ENCODE measurements at places on chromosomes 4 and X.

- no peak for DNase-seq
Observed at GRCh38 chrX:23883737-23884354, 23.9 kb downstream of the APOO start.

- peak; percentile 61 for DNase-seq
Observed at GRCh38 chr4:139083607-139083955, 68.0 kb downstream of the NOCT start.

GRCh38 chrX:42739258-42739657, 38.7 kb downstream of the PPP1R2C start:
- no peak for DNase-seq

DNA sequence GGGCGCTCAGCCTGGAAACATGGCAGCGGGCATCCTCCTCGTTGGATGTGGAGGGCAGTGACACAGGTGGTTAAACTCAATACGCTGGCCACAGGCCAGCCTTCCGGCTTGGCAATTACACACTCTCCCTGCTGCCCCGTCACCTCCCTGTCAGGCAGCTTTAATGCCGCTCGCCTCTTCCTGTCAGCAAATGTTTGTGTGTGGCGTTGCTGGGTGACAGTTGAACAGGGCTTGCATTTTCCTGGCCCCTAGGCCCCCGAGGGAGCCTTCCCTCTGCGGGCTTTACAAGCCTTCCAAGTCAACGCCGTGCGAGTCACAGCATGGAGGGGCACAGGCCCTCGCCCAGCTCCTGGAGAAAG, 620.0 kb downstream of the BCOR start:
- DNase-seq: peak; percentile 41

DNA sequence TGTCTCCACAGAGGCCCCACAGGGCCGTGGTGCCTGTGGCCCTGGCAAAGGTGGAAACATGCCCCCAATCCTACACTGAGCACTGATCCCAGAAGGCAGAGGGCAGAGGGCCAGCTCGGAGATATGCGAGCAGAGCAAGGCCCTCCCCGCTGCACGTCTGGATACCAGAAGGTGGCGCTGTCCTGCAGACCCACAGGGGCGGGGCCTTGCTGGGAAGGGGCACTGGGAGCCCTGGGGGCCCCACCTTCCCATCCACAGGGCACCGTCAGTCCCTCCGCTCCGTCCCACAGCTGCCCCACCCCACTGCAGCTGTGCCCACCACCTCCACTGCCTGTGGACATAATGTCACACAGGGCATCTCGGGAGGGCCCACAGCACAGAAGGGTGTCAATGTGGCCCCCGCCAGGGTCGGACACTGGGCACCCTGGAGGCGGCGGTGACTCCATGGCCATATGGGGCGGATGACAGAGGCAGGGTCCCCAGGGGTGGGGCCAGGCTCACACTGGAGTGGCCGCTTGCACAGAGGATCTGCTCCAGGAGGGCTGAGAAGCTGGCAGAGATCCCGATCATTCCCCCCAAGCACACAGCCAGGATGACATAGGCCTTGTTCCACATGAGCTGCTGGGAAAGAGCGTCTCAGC, 4.8 kb downstream of the SLC49A3 start:
- DNase-seq: peak; percentile 75

- no peak for DNase-seq
Observed at GRCh38 chr4:48499551-48500066, 9.6 kb downstream of the ZAR1 start.

- no peak for DNase-seq
Observed at GRCh38 chr4:89492581-89493071, 185.0 kb upstream of the GPRIN3 start.

DNA sequence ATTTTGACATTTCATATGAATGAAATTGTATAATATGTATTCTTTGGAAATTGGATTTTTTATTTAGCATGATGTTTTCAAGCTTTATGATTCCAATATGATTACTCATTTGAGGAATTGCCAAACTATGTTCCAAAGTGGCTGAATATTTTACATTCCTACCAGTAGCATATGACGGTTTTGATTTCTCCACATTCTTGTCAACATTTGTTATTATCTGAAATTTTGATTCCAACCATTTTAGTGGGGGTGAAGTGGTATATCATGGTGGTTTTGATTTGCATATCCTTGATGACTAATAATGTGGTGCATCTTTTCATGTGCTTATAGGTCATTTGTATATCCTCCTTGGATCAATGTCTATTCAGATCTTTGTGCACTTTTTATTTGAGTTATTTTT, 2.6 kb upstream of the BEX1 start:
- DNase-seq: no peak

- DNase-seq: no peak
Observed at GRCh38 chr4:184895012-184895695, 69.4 kb upstream of the ACSL1 start.

GRCh38 chrX:7093305-7093704, 54.2 kb upstream of the STS start:
- no peak for DNase-seq

DNA sequence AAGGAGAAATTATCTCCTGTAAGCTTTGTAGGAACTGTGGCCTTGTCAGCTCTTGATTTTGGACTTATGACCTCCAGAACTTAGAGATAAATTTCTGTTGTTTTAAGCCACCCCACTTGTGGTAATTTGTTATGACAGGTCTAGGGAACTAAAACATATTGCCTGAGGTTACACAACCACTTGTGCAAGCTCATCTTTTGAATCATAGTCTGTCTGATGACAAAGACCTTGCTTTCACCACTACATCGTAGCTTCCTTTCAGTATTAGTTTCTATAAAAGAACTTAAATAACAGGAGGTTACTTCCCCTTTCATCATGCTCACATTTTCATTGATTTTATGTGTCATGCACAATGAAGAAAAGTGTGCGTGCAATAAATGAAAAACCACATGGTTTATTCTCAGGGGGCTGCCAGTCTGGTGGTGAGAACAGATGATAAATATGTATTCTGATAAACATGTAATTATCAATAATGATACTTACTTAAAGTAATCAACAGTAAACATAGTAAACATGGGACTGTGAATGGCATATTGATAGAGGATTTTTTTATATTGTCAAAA, 690.0 kb upstream of the HS3ST1 start:
- DNase-seq: no peak

DNA sequence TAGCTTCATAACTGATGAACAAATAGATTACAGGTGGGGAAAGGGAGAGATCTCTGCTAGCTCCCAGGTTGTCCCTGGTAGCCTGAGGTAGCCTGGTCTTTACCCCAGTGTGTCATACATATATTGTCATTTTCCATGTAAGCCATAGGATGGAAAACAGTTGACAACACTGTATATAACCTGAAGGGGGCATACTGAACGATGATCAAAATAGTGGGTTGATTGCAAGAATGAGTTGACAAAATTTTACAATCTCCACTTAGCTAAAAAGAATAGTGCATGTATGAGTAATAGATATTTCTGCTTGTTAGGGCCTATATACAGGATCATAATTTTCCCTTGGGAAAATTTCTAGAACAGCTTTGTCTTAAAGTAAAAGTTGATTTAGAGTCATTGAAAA, 304.1 kb upstream of the HAND2 start:
- DNase-seq: no peak

DNA sequence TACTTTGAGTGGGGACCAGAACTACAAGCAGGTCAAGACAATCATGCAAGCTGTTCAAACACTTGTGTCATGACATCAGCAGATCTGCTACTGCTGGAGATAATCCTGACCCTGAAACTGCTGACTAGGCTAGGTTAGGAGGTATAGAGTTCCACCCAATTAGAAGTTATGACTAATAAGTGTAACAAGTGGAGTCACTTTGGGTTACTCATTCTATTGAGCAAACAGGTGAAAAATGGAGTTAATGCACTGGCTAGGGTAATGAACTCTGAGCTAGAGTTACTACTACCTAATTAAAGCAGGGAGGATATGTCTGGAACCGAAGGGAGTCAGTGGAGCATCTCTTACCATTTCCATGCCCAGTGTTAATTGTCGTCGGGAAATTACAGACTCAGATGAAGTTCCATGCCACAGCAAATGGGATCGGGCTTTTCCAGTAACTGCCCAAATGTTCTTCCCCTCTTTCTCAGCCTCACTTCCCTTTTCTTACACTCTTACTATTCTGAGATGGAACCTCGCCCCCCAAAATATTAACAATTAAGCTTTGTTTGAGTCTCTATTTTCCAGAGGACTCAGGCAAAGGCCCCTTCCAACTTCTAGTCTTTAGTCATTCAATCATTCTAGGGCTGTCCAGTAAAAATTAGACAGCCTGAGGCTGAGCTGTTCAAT, 19.8 kb upstream of the MANBA start:
- no peak for DNase-seq

- no peak for DNase-seq
Observed at GRCh38 chrX:8037593-8038348, 110.6 kb upstream of the PNPLA4 start.

- DNase-seq: no peak
Observed at GRCh38 chr4:56979421-56980072, 851 bp downstream of the POLR2B start.

DNA sequence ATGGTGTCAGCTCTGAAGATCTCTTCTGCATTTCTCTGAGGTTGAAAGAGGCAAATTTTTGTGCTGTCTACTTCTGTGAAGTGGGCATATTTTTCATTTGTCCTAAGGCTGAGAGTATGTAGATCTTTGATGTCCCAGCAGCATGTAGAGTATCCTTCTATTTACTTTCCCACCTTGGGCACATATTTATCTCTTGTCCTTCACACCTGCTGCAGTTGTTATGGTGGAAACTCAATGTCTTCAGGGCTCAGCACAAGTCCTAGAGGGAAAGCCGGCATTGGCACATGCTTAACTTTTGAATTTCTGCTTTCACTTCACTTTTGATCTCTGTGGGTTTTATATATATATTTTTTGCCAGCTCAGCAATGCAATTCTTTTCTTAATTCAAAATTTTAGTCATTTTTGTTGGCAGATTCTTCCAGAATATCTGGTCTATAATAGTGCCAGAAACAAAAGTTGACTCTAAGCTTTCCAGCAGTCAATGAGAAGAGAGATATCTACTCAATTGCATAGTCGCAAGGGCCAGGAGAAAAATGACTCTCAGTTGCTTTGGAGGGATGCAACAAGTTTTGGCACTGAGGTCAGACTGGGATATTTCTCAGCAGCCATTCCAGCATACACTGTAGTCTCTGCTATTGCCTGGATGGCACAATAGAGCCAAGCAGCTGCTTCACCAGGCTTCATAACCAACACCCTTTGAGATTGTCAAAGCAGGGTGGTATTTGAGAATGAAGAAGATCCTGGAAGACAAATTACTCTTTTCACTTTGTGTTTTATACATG, 127.8 kb upstream of the FAT1 start:
- no peak for DNase-seq

DNA sequence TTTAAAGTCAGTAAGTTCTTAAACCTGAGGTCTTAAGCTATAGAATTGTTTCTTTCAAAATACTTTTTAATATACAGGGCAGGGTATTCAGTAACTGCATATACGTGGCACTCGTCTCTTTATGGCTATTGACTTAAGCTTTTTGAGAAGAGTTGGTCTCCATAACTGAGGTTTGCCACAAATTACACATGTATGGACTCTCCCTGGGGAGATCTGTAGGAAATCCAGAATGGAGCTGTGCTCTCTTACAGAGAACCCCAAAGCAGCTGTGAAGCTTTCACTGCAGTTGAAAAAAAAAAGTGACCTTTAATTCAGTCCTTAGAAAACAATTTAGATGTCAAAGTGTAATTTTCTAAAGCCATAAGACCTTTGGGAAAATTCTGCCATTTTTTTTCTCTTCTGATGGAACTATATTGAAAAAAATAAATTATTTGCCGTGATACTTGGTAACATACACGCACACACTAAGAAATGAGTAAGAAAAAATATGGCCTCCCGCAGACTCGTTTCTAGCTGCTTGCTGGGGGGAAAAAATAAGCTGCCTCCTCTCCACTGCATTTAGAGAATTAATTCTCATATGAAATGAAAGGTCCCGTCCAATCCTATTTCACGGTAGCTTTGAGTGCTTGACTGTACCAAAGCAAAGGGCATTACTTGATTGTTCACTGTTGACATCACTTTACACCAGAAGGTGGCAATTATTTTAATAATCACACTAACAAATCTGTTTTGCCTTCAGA, 159.4 kb upstream of the TENM3 start:
- no peak for DNase-seq

- DNase-seq: no peak
Observed at GRCh38 chr4:121824950-121825349, 1.3 kb upstream of the CCNA2 start.

DNA sequence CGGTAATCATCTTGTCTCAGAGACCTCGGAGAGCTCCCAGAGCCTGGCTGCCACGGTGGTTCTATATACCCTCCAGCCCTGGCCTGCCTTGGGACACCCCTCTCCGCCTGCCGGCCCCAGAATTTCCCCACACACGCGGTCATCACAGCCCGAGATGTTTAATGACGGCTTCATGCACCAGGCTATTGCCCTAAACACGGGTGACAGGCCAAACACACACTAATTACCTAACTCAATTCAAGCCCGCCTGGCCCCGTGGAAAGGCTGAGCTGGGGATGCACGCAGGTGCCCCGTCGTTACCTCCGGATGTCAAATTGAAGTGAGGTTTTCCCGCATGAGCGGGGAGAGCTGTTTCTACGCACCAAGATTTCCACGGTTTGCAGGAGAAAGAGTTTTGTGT, 72.9 kb upstream of the PPP2R3B start:
- no peak for DNase-seq

GRCh38 chrX:63283348-63283747, 67.8 kb downstream of the SPIN4 start:
- DNase-seq: no peak

DNA sequence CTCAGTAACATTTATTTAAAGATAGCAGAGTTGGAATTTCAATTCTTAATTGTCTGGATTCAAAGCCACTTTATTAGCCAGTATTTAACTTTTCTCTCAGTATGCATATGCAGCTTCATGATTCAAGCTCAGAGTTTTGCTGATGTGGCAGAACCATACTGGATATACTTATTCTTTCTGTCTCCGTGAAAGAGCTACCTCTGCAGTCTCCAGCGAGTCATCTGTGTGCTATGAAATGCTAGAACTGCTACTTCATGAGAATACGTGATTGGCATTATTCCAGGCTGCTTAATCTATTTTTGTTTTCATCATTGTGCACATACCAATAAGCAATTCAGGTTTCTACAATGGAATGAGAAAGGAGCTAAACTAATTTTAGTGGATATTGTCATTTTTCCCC, 743.7 kb downstream of the C4orf33 start:
- DNase-seq: no peak

DNA sequence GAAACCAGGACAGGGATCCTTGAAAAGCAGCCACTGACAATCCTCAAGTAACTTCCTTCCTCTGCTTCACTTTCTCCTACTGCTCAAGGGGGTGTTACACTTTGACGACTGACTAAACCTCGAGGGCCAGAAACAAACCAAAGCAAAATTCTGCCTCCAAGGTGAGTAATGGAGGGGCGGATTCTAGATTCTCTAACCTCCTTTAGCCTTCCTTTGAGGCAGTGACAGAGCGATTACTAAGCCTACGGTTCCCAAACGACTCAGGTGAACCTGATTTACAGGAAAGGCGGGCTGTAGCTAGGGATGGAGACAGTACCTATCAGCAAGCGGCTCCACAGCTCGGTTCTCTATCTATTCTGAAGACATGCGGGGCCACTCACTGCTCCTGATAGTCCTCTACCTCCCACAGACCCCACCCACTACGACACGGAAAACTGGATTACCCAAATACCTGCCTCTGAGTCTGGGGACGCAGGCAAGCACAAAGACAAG, 487 bp downstream of the TBCK start:
- DNase-seq: peak; percentile 59

Measured in NCI-H1436 (cell line).